AML-193 (cell line): ENCODE measurements at places on chromosomes 2 and 18.
A peak's percentile ranks its signal among the peaks of the same experiment; 100 is the strongest.

DNA sequence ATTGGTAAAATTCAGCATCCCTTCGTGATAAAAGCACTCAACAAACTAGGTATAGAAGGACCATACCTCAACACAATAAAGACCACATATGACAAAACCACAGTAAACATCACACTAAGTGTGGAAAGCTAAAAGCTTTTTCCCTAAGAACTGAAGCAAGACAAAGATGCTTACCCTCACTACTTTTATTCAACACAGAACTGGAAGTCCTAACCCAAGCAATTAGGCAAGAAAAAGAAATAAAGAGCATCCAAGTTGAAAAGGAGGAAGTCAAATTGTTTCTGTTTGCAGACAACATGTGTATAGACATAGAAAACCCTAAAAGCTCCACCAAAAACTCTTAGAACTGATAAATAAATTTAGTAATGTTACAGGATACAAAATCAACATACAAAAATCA is 271.7 kb downstream of the RBM43 start:
- no peak for DNase-seq

DNA sequence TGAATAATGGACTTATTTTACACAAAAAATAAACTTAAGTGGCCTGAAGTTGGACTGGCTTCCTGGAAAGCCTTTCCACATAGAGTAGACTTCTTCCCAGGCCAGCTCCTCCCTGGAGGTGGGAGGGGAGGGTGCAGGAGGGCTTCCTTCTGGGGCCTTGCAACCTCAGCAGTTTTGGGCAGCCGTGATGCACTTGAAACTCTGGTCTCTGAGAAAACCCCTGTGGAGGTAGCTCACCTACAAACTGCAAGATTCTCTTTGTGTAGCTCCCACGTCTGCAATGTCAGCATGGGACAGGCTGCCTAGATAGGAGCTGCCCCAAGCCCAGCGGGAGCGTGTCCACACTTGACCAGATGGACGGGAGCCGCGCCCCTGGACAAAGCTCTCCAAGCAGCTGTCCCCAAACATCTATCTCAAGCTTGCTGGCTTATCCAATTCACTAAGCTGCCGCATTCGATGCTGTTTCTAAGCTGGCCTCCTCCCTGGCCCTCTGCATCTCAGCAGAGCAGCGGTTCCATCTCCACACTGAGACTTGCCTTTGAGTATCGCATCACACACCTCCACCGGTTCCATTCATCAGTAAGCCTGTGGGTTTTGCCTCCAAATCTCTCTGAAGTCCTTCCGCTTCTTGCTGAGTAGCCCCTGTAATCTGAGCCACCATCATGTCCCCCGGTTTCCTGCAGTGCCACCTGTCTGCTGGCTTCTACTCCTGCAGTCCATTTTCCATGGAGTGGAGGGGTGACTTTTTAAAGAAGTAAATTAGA is 1.6 kb upstream of the LPIN1 start:
- no peak for DNase-seq

GRCh38 chr2:169386722-169387121 is 24.4 kb upstream of the LRP2 start:
- DNase-seq: no peak

DNA sequence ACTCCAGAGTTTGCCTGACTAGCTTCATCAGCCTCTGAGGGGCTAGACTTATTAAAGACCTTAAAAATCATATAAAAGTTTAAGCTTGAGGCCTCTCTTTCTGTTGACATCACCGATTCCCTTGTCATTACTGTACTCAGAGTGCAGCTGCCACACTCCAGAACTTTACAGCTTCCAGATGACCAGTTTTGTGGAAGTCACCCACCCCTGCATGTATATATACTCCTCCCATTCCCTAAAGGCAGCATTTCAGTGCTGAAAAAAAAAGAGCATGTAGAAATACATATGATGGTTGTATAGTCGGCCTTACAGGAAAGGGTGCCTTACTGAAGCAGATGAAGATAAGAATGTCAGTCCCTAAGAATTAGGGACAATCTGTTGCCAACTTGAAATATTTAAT is 117.3 kb downstream of the FEZ2 start:
- DNase-seq: no peak

GRCh38 chr2:212770240-212770639 is 231.6 kb upstream of the ERBB4 start:
- no peak for DNase-seq

GRCh38 chr2:156405586-156405985 is 30.6 kb upstream of the GPD2 start:
- peak; percentile 93 for DNase-seq

- DNase-seq: no peak
Measured at GRCh38 chr2:14942987-14943386, 310.5 kb downstream of the LRATD1 start.

DNA sequence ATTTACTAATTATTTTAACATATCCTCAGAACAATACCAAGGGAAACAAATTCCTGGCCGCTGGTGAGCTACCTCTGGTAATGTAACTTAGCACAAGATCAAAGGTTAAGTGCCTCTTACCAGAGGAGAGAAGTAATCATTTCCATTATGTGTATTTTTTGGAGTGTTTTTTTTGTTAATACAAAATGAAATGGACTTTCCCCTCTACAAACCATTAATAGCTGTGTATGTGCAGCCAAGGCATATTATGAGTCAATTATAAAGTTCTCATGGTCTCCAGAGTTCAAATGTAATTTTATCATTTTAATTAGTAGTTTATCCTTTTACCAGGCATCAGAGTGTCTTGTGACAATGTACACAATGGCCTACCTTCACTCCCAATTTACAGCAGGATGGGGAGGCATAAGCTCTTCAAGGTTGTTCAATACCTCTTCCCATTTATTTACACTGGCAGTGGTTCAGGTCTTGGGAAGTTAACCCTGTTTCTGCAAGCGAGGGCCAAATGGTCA is 242.2 kb downstream of the TGIF1 start:
- DNase-seq: no peak

GRCh38 chr2:23943666-23944065 is 3.4 kb downstream of the UBXN2A start:
- DNase-seq: no peak

DNA sequence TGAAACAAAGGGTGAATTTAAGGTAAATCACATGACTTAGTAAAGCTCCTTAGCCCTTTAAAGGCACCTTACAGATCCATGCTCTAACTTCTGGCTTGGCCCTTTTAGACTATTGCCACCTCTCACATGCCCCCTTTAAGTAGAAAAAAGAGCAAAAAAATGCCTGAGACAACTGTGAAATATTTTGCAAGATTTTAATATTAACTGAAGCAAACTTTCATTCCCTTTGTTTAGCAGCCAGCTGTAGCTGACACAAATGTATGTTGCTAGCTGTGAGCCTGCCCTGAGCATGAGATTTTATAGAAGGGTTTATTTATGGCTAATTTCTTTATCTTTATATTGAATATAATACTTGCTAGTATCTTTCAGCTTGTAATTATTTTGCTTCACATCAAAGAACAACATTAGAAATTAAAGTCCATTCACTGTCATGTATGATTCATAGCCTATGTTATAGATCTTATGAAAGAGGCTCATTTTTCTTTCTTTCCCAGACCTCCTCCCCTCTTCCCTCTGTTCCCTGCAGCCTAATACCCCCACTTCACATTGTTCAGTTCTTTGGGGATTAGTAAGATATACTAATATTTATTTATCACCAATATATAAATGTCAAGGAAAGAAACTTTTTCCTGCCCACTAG is 637.2 kb upstream of the ZEB2 start:
- no peak for DNase-seq

- no peak for DNase-seq
Measured at GRCh38 chr2:97805776-97806175, 92.4 kb downstream of the ZAP70 start.

GRCh38 chr2:108612153-108612513 is 77.9 kb downstream of the LIMS1 start:
- no peak for DNase-seq

DNA sequence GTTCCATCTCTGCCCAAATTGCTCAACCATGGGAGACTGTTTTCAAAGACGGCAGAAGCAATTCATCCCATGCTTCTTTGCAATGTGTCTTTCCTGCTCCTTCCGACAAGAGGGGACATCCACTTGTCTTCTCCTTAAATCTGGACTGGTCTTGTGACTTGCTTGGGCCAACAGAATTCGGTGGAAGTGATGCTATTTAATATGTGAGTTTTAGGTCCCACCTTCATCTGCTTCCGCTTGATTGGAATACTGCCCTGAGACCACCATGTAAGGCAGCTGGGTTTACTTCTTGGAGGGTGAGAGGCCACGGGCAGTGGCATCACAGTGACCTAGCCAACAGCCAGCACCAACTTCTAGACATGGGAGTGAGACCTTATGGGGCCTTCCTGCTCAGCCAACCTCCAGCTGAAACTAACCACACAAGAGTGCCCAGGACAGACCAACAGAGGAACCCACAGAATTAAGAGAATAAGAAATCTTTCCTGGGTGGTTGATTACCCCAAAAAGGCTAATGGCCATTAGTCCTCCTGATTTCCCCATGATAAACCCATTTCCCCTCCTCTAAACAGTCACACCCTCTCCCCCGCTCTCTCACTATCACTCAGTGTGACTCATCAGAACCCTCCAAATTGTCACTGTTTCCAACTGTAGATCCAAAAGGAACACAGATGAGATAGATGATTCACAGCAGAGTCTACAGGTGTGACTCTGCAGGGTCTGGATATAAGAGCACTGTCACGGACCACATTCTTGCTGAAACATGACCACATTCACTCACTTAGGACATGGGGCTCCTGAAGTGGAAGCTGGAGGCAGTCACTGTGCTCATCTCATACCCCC is 16.2 kb upstream of the RHOB start:
- no peak for DNase-seq

DNA sequence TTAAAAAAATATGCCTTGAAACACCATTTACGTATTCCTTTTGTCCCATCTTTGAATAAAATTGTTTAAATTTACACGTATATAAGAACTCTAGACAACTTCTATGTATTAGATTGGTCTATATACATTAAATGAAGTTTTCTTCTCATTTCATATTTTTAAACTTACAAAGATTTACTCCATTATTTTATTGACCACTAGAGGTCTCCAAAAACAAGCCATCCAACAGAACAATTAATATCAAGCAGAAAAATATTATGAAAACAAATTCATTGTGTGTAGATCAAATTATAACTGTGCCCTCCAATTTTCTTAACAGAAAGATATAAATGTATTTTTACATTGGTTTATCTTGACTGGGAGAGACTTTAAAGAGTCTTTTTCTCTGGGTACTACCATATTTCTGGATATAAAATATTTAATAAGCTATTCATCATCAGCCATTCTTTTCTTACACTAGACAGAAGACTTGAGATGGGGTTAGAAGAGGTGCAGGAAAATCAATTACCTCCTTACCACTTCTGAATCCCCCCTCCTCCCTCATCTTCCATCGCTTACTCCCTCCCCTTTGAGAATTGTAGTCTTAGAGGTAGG is 66.5 kb downstream of the DPP4 start:
- peak; percentile 18 for DNase-seq
